G401 (cell line): ENCODE measurements at places on chromosomes 2 and 18.

DNA sequence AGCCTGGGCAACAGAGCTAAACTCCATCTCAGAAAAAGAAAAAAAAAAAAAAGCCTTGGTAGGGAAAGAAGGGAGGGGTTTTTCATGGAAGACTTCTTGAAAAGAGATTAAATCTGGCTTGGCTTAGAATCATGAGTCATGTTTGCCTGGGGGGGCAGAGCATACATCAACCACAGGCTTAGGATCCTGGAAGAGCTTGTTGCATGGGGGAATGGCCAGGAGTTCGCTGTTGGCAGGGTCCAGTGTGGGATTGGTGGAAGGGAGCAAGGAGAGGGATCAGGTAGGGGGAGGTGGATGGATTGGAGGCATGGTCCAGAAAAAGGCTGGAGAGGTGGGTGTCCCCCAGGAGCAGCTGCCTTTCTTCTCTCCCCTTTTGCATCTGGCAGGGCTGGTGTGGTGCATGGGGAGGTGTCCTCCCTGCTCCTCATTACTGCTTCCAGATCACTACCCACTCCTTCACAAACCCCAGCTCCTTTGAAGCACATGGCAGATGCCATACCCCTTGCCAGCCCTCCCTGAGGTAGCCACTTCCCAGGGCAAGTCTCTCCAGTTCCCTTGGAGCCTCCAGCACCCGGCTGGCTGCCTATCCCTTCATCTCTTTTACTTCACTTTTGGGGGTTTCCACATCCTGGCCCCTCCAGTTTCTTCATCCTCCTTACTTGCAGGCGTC lies 2.5 kb downstream of the ARMC9 start:
- no peak for DNase-seq

GRCh38 chr2:231373786-231374349 lies 21.6 kb upstream of the B3GNT7 start:
- DNase-seq, result no peak

GRCh38 chr2:128832946-128833663 lies 514.4 kb upstream of the HS6ST1 start:
- peak; percentile 94 for DNase-seq

DNA sequence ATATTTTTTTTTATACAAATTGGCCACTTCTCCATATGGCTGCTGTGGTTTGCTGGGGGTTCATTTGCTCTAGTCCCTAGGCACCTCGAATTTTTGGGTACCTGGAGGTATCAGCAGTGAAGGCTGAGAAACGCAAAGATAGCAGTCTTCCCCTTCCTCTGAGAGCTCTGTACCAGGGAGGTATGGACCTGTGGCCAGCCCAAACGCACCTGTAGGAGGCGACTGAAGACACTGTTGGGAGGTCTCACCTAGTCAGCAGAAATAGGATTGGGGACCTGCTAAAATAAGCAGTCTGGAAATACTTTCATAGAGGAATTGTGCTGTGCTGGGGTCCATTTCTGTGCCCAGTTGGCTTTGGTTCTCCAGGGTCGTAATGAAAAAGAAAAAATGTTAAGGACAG lies 292.2 kb upstream of the CYP26B1 start:
- no peak for DNase-seq
